ENCODE measurements at places on chromosomes 11 and 22.

- no peak overlapping the region for H3K27ac ChIP-seq
- peaks cover 11% of the 10 kb centered on the region for H3K4me1 ChIP-seq
- no peaks in the 10 kb centered on the region for H3K36me3 ChIP-seq
- H3K27me3 ChIP-seq, result no peaks in the 10 kb centered on the region
- no peak for DNase-seq
- no peak overlapping the region for H3K4me3 ChIP-seq
These were observed 5.8 kb upstream of the KDM2A start for GRCh38 chr11:67113231-67113721.

DNA sequence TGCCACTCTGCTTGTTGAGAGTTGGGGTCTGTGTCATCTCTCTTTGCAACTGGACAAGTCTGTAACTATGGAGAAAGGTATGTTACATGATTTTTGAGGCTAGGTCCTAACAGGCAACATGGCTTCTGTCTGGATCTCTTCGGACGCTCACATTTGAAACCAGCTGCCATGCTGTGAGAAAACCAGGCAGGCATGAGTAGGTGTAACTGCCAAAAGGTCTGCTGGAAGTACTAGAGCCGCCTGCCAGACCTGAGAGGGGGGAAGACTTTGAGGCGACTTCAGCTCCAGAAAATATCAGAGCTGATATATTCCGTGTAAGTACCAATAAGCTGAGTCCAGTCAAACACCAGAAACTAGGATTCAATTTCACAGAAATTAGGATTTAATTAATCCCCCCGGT, 579.5 kb downstream of the LRRC4C start:
- no peak for DNase-seq
- H3K27me3 ChIP-seq, result no peaks in the 10 kb centered on the region
- H3K36me3 ChIP-seq, result no peaks in the 10 kb centered on the region
- H3K4me1 ChIP-seq, result no peaks in the 10 kb centered on the region
- H3K27ac ChIP-seq, result no peak overlapping the region
- no peak overlapping the region for H3K4me3 ChIP-seq

- no peaks in the 10 kb centered on the region for H3K4me1 ChIP-seq
- no peak overlapping the region for H3K27ac ChIP-seq
- H3K4me3 ChIP-seq, result peak overlapping the region; percentile 6
These were observed 133.9 kb downstream of the FANCF start for GRCh38 chr11:22491555-22492225.

DNA sequence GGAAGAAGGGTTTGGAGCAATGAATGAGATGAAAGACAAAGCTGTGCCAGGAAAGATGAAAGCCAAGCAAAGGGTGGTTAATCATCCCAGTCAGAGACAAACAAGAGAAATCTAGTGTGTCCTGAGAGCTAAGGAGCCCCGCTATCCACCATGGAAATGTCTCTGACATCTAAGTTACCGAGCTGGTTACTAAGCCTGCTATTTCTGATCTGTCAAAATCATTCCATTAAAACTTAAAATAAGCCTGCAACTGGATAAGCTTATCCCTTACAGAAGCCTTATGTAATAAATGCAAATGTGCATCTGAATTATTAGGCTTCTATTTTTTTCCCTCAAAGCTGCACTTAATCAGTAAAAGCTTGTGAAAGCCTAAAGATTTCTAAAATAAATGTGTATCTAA, 22.1 kb upstream of the SESN3 start:
- H3K4me1 ChIP-seq, result peaks cover 7% of the 10 kb centered on the region
- DNase-seq, result no peak
- H3K27ac ChIP-seq, result peak overlapping the region; percentile 87

GRCh38 chr11:117913736-117914397, 15.3 kb downstream of the TMPRSS13 start:
- no peak for DNase-seq
- peaks cover 14% of the 10 kb centered on the region for H3K4me1 ChIP-seq
- H3K36me3 ChIP-seq, result no peaks in the 10 kb centered on the region
- H3K27me3 ChIP-seq, result no peaks in the 10 kb centered on the region

DNA sequence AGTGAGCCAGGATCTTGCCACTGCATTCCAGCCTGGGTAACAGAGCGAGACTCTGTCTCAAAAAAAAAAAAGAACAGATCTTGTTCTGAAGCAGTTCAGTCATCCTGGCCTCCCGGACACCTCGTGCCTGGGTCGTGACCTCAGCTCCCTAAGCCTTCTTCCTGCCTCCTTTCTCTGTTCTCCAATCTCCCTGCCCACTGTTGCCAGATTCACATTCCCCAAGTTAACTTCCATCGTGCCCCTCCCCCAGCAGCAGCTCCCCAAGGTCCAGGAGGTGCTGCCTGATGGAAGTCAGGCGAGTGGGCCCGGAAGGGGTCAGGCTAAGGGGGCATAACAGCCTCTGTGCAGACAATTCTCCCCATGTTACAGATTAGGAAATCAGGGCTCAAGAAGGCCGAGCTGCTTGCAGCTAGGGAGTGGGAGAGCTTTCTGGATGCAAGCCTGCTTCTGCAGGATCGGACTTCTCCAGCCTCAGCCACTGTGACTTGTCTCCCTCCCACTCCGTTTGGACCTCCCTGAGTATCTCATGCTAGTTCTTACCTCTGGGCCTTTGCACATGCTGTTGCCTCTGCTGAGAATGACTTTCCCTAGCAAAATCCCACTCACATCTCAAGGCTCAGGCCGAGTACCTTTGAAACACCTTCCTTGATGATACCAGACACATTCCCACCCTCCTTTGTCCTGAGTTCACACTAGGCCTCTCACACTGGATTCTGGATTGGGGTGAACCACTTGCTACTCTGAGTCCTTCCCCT, 14.3 kb upstream of the TMEM184B start:
- no peaks in the 10 kb centered on the region for H3K27me3 ChIP-seq
- H3K4me1 ChIP-seq, result peaks cover 6% of the 10 kb centered on the region
- H3K4me3 ChIP-seq, result no peak overlapping the region
- H3K36me3 ChIP-seq, result peaks cover 65% of the 10 kb centered on the region
- H3K27ac ChIP-seq, result no peak overlapping the region

DNA sequence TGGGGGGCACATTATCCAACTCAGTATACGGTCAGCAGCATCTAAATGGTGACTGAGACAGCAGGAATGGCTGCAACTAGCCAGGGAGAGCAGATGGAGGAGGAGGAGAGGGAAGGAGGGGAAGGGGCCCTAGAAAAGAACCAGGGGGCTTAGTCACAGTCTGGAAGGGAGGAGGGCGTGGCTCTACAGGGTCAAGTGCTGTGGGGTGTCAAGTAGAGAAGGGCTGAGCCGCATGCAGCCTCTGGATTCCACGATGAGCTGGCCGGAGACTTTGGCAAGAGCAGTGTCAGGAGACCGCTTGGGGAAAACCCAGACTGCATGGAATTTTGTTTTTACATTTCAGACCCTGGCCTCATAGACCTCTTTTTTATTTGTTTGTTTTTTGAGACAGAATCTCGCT, 25.8 kb upstream of the PPFIA1 start:
- peaks cover 4% of the 10 kb centered on the region for H3K4me1 ChIP-seq
- no peaks in the 10 kb centered on the region for H3K27me3 ChIP-seq
- DNase-seq, result no peak
- no peak overlapping the region for H3K27ac ChIP-seq
- no peak overlapping the region for H3K4me3 ChIP-seq

DNA sequence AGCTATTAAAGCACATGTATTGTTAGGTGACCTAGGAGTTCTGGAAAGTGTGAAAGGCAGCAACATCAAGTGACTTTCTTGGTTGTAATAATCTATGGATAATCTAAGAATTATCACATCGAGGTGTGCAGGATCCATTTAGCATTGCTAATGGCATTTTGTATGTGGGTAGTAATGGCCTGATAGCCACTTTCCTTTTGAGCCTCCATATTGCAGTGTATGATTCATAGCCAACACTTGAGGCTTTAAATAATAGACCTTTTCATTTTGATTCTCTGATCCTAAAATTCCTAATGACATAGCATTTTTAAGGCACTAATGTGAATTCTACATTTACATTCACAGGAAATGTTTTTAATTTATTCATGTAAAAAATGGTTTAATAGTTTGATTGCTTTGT, 759.4 kb downstream of the NELL1 start:
- no peaks in the 10 kb centered on the region for H3K27me3 ChIP-seq
- no peak for DNase-seq
- no peak overlapping the region for H3K4me3 ChIP-seq
- no peaks in the 10 kb centered on the region for H3K36me3 ChIP-seq

DNA sequence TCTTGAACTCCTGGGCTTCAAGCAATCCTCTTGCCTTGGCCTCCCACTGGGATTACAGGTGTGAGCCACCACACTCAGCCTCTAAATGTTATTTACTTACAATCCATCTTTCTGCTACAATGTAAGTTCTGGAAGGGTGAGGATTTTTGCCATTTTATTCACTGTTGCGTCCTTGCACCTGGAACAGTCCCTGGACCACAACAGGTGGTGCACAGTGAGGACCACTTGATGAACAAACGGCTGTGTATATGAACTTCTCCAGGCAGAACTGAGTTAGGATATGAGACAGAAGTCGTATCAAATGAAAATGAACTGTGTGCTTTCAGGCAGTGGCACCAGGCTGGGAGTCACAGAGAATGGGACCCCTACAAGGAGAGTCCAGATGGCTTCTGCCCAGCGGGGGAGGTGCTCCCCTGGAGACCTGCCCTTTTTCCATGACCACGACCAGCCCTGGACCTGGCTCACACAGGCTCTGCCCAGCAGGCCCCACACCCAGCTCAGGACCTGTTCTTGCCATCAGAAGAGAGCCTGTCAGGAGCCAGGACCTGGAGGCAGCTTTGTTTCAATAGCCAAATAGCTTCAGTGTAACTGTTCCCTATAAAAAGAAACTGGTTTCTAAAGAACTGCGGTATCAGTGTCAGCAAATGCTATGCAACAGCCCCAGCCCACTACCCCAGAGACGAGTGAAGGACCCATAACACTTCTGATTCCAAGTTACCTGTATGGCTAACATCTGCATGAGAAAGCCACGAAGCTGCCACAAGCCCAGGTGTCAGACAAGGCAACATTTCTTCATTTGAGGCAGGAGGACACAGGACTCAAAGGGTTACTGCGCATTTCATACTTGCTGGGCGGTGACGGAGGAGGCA, 104.9 kb downstream of the MICAL3 start:
- peak overlapping the region; percentile 7 for H3K27ac ChIP-seq
- DNase-seq, result no peak
- H3K4me1 ChIP-seq, result peaks cover 59% of the 10 kb centered on the region

- H3K4me1 ChIP-seq, result no peaks in the 10 kb centered on the region
- no peak overlapping the region for H3K4me3 ChIP-seq
- H3K27me3 ChIP-seq, result no peaks in the 10 kb centered on the region
- H3K36me3 ChIP-seq, result no peaks in the 10 kb centered on the region
- H3K27ac ChIP-seq, result no peak overlapping the region
These were observed 291.1 kb upstream of the C11orf87 start for GRCh38 chr11:109130910-109131309.

DNA sequence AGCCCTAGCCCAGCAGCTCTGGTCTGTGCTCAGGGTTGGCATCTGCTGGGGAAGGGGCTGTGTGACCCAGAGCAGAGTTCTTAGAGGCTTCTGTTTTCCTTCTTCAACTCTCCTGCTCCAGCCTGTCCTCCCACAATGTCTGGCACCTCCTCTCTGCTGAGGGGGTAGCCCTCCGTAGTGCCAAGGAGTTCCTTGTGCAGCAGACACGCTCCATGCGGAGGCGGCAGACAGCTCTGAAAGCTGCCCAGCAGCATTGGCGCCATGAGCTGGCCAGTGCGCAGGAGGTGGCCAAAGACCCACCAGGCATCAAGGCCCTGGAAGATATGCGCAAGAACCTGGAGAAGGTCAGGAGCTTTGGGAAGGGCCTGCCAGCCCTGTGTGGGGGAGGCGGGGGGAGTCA, 69.3 kb downstream of the CEP164 start:
- H3K4me3 ChIP-seq, result no peak overlapping the region
- no peak overlapping the region for H3K27ac ChIP-seq
- peaks cover 64% of the 10 kb centered on the region for H3K36me3 ChIP-seq
- no peak for DNase-seq

DNA sequence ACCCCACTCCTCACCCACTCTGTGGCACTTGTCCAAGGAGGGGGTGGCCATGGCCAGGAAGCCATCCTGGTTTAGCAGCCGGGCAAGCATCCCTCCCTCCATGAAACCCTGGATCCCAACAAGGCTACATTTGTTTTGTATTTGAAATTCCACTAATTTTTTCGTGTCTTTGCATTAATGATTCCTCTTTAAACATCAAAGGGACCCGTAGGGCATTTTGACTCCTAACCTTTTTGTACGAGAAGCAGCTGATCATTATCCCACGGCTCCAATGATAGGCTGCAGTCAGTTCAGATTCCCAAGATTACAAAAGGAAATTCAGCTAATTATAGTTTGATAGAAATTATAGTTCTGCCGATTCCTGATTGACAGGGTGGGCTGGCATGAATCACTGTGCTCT, 10.7 kb downstream of the MYEOV start:
- DNase-seq, result no peak
- H3K36me3 ChIP-seq, result no peaks in the 10 kb centered on the region
- H3K27me3 ChIP-seq, result no peaks in the 10 kb centered on the region
- no peak overlapping the region for H3K4me3 ChIP-seq

DNA sequence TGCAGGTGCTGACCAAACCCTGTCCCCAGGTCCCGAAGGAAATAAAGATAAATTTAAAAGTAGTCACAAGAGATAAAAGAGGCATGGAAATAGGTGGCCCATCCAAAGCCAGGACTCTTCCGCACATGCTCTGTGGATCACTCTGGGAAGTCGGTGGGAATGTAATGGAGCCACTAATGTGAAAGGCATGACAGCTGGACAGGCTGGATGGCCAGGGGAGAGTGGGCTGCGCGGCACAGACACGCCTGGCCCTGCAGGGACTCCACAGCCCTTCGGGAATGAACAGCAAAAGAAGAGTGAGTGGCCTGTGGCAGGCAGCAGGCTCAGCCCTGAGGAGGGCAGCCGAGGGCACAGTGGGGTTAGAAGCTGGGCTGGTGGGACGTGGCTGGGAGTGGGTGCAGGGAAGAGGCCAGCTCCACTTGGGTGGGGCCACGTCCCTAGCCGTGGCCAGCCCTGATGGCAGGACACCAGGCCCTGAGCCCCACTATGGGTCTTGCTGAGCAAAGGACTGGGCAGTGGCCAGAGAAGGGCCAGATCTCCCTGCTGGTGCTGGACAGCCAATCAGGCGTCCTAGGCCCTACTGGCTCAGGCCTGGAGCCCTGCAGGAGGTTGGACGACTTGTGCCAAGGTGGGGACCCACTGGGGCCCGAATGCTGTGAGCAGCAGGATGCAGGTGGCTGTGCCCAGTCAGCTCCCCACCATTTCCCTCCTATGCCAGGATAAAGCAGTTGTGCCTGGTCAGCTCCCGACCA, 31.3 kb upstream of the GNB1L start:
- H3K4me3 ChIP-seq, result no peak overlapping the region
- no peaks in the 10 kb centered on the region for H3K27me3 ChIP-seq
- DNase-seq, result no peak

DNA sequence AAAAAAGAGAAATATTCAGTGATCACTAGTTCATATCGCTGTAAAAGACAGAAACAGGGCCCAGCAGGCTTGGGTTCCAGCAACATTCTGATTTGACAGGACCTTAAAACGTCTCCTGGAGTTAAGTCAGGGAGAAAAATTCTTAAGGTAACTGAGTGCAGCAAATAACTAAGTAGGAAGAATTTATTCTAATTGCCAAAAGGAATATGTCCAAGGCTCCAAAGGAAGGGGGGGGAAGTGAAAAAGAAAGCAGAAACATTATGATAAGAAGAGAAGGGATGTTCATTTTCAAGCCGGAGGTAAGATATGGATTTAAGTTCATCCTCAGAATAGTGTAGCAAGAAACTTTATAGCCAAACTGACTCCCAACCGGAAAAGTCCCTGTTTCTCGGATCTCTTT, 90.4 kb downstream of the WT1 start:
- H3K36me3 ChIP-seq, result no peaks in the 10 kb centered on the region
- H3K4me3 ChIP-seq, result no peak overlapping the region
- no peaks in the 10 kb centered on the region for H3K27me3 ChIP-seq
